Spleen (tissue), 13 donors: ENCODE measurements at places on chromosomes 16 and 17. TPM values are rescaled to one million over a fixed set of nuclear protein-coding genes. Genes with fewer than 3 reads are reported as not detected.

The TBC1D26 gene
- 0.29 TPM for polyA plus RNA-seq

The ZMYND15 gene
- polyA plus RNA-seq = 3.1 TPM

- no peak for DNase-seq
Observed at GRCh38 chr17:55190748-55191147, 74.0 kb upstream of the HLF start.

DNA sequence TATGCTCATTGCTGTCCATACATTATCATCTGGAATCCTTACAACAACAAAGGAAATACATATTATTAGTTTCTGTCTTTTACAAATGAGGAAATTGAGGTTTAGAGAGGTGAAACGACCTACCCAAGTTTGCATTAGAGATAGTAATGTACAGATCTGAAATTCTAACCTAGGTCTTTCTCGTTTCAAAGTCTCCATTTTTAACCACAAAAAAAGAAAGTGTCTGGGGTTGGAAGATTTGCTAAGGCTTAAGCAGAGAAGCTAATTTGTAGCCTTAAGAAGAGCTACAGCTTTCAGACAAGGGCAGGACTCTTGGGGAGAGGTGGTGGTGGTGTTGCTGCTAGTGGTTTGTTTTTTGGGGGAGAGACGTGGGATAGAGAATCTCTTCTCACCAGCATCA lies 19.2 kb downstream of the CIITA start:
- DNase-seq = no peak

GRCh38 chr16:80652441-80652840 lies 111.6 kb downstream of the DYNLRB2 start:
- no peak for DNase-seq

The CDK5R1 gene
- polyA plus RNA-seq = 13.5 TPM

GRCh38 chr16:68490829-68491575 lies 42.7 kb upstream of the SMPD3 start:
- DNase-seq = no peak

DNA sequence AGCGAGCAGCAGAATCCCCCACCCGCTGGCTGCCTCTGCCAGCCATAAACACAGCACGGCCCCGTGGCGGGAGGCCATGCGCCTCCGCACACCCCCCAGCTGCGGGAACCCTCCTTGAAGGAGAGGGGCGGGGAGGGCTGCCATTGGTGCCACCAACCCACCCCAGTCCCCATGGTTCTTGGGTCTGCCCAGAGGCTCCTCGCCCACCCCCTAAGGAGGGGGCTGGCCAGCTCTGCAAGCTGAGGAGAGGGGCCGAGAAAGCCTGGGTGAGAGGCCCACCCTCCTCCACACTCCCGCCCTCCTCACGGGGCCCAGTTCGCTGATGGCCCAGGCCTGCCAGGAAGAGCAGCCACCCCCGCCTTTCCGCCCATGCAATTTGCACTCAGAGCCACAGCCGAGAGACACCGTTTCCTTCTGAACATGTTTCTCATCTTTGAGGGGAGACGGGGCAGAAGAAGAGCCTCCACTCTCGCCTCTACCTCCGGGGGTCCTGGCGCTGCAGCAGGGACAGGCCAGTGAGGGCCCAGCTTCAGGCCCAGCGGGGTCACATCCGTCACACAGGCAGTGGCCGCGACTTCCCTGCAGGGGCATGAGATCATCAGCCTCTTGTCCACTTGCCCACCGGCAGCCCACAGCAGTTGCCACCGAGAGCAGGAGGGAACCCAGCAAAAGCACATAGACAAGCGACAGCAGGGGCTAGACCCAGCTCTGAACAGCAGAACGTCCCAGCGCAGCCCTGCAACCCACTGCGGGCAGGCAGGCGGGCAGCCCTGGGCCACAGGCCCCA lies 23.0 kb downstream of the KATNB1 start:
- DNase-seq = no peak

- DNase-seq = peak; percentile 89
Observed at GRCh38 chr17:10198509-10199249, at the start of gene GAS7. TSS of gene GAS7 (minus strand) at chr17:10198606.

DNA sequence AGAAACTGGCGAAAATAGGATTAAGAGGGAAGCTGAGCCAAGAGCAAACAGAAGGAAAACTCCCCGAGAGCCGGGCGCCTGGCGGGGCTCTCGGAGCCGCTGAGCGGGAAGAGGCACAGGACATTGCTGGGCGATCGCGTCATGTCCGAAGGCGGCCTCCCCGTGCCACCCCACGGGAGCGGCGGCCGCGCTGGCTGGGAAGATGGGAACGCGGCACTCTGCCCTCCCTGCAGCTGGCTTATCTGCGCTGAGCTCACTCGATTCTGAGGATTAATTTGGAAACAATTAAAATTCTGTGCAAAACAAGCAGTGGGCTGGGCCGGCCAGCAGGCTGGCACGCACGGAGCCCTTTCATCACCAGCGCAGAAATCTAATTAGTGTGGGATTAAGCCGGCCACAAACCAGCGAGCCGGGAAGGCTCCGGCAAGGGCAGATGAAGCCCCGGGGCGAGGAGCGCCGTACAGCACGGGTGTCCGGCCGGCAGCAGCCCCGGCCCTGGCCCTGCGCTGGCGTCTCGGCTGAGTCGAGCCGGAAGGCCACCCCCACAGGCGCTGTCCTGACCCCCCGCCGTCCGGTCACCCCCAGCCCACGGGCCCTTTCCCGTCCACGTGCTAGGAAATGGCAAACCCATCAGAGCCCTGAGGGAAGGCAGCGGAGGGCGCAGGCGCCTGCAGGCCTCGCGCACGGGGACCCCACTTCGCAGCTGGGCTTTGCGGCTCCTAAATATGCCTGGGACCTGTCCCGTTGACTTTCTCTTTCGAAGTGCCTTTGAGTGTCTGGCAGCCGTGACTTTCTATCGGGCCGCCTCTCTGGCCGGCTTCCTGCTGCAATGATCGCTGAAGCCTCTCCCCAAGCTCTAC lies 37.9 kb downstream of the SOX8 start:
- no peak for DNase-seq

GRCh38 chr17:2965621-2966595 lies 97.5 kb downstream of the OR1D5 start:
- DNase-seq = no peak

GRCh38 chr16:66245072-66245471 lies 121.4 kb upstream of the CDH5 start:
- DNase-seq = no peak

DNA sequence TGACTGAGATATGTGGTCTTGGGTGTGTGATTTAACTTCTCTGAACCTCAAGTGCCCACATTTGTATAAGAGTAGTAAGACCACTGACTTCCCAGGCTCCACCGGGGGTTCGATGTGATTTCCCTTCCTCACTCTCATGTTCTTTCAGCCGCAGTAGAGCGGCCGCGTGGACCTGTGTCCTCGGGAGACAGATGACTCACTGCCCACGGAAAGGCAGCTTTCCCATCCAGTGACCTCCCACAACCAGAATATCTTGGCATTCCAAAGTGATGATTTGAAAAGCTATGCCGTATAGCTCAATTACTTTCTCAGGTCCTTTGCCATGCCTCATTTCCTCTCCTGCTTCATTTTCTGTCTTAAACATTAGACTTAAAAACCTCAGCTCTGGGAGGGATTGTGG lies 73.6 kb downstream of the IL21R start:
- no peak for DNase-seq

The WFIKKN2 gene
- 0.06 TPM for polyA plus RNA-seq

DNA sequence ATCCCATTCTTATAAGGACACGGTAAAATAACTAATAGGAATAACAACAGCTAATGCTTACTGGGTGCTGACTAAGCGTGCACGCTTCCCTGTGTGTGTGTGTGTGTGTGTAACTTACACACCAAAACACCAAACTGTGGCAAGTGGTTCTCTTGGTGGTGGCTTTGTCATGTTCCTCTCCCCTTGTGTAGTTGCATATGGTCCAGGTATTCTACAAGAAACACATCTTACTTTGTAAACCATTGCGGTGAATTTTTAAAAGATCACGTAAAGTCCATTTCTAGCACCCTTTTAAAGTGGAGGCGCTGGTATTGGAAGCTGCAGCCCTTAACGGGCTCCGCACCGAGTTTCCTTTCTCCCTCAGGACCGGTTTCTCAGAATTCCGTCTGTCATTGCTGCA lies 221.0 kb upstream of the FOXF1 start:
- DNase-seq = no peak

The MYH13 gene
- polyA plus RNA-seq = 0.02 TPM

- DNase-seq = no peak
Observed at GRCh38 chr17:50426814-50427787, 1.1 kb downstream of the ACSF2 start.

The CHST6 gene
- 0.02 TPM for polyA plus RNA-seq

GRCh38 chr17:38349097-38349730 lies 2.4 kb upstream of the SOCS7 start:
- peak; percentile 92 for DNase-seq

- peak; percentile 54 for DNase-seq
Observed at GRCh38 chr17:2090804-2091534, 36.1 kb downstream of the HIC1 start.

- DNase-seq = peak; percentile 45
Observed at GRCh38 chr16:27718201-27719105, 168.5 kb downstream of the KATNIP start.

- DNase-seq = no peak
Observed at GRCh38 chr17:3004925-3005324, 58.5 kb downstream of the OR1D5 start.

The CHAD gene
- polyA plus RNA-seq = not detected

- no peak for DNase-seq
Observed at GRCh38 chr16:86625029-86625428, 46.7 kb downstream of the FOXL1 start.

GRCh38 chr16:59154295-59154694 lies 420.2 kb upstream of the GOT2 start:
- DNase-seq = no peak

DNA sequence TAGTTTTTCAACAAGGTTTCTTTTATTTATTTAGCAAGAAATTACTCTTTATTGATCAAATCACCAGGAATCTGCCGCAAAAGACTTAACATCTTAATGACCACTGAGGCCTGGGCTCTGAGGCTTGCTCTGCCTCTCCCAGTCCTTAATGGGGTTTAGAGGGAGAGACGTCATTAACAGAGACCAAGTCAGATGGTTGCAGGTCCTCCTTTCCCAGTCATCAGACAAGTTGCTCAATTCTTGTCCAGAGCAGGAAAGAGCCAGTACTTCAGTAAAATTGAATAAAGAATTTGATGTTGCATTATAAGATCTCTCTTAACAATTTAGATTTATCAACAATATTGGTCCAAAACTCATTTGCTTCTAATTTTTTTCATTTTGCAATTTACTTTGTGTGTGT lies 2.0 kb downstream of the SEPHS2 start:
- no peak for DNase-seq

The MPO gene
- polyA plus RNA-seq = 2.2 TPM

- no peak for DNase-seq
Observed at GRCh38 chr16:83619381-83620150, 188.2 kb upstream of the HSBP1 start.

The TNFRSF17 gene
- 9.5 TPM for polyA plus RNA-seq

DNA sequence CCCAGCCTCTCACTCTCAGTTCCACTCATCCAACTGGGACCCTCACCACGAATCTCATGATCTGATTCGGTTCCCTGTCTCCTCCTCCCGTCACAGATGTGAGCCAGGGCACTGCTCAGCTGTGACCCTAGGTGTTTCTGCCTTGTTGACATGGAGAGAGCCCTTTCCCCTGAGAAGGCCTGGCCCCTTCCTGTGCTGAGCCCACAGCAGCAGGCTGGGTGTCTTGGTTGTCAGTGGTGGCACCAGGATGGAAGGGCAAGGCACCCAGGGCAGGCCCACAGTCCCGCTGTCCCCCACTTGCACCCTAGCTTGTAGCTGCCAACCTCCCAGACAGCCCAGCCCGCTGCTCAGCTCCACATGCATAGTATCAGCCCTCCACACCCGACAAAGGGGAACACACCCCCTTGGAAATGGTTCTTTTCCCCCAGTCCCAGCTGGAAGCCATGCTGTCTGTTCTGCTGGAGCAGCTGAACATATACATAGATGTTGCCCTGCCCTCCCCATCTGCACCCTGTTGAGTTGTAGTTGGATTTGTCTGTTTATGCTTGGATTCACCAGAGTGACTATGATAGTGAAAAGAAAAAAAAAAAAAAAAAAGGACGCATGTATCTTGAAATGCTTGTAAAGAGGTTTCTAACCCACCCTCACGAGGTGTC lies 26.6 kb downstream of the STH start:
- peak; percentile 72 for DNase-seq

The SLFN13 gene
- 5.5 TPM for polyA plus RNA-seq

DNA sequence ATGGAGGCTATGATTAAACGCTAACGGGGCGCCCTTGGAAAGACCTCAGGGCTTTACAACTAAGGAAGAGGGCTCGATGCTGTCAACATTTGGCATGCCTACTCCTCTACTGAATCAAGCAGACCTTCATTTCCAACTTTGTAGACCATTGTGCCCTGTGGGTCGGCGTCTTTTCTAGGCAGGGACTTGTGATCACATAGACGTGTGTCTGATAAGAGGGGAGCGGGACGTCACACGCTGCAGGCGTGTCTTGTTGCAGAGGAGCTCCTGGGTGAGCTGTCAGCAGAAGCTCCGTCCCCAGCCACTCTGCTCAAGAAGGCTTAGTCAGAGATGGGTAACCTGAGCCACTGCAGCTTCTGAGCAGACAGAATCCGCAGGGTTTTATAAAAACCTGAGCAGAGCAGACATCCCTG lies 2.8 kb downstream of the MAPK8IP3 start:
- DNase-seq = peak; percentile 72

The KRTAP9-2 gene
- polyA plus RNA-seq = not detected

- DNase-seq = no peak
Observed at GRCh38 chr16:69064764-69065313, 40.6 kb upstream of the HAS3 start.
